GM23248 (cell line): ENCODE measurements at places on chromosomes 7 and 10. TPM values are rescaled to one million over a fixed set of nuclear protein-coding genes. Genes with fewer than 3 reads are reported as not detected.

Gene TACC2
- polyA plus RNA-seq: 14.9 and 16.7 TPM in 2 replicates

Gene SLC39A12
- not detected in 2 replicates for polyA plus RNA-seq

Gene MYOF
- polyA plus RNA-seq: 93.0 and 101 TPM in 2 replicates

Gene NPY4R
- 0.34 TPM in 1 of 2 replicates, not detected in the other for polyA plus RNA-seq

Gene KIF20B
- 17.1 and 17.8 TPM in 2 replicates for polyA plus RNA-seq

Gene CREB3L2
- polyA plus RNA-seq: 49.7 and 53.7 TPM in 2 replicates

Gene MKX
- 35.9 and 36.2 TPM in 2 replicates for polyA plus RNA-seq

Gene BTBD16
- not detected in 2 replicates for polyA plus RNA-seq

Gene ASIC3
- 0.26 TPM in 1 of 2 replicates, not detected in the other for polyA plus RNA-seq

DNA sequence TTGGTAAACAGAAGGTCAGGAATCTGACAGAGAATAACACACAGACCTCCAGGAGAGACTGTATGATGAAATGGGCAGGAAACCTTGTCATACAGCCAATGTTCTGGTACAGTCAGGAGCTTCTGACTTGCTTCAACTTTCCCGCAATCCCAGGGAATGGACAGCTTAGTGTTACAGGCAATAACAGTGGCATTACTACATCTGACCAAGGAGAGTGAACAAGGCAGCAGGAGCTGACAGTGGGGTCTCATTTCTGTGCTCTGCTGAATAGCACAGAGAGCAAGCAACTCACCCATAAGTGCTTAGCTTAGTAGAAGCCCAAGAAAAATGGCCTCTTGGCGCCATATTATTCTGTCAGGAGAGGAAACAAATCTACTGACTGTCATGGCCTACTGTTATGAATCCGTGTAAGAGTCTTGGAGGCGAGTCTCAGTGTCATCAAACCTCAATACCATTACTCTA lies 186.2 kb upstream of the MTPN start:
- DNase-seq: no peak

- DNase-seq: peak; percentile 41
Observed at GRCh38 chr10:78664929-78665553, 403.7 kb upstream of the ZMIZ1 start.

DNA sequence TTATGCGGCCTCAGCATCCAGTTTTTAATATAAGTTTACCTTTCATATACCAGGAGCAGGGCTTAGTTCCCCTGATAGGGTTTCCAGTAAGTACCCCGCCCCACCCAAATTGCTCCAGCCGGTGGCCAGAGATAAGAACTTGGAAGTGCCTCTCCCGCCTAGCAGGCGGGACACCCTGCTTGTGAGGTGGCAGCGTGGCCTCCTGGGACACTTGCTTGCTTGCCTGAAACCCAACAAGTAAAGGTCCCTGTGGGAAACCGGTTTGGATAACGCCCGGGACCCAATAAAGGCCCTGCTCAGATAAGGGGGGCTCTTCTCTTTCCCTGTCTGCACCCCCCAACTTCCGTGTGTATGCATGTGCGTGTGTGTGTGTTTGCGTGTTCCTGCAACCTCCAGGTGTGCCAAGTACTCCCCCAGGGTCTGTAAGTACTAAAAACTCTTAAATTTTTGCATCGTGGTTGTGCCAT lies 154.3 kb downstream of the ARHGAP21 start:
- no peak for DNase-seq

DNA sequence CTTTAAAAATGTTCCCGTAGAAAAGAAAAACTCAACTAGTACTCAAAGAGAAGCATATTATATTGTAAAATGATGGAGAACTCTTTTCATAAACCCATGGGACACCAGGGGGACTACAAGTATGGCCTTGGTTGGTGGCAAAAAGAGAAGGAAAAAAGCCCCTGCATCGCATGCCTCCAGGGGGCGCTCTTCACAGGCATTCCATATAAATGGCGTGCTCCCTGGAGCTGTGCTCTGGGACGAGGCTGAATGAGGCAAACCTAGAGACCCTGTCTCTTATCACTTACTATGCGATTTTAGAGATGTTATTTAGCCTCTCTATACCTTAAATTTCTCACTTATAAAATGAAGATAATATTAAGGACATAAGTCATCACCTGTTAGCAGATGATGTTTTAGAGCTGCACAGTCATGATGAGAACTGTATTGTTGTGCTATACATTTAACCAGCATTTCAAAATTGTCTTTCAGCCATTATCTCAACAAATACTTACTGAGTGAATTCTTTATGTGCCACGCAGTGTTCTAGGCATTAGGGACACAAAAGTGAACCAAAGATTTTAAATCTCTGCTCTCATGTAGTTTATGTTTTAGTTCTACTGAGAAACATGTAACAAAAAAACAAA lies 105.8 kb downstream of the ARHGAP21 start:
- DNase-seq: peak; percentile 69

DNA sequence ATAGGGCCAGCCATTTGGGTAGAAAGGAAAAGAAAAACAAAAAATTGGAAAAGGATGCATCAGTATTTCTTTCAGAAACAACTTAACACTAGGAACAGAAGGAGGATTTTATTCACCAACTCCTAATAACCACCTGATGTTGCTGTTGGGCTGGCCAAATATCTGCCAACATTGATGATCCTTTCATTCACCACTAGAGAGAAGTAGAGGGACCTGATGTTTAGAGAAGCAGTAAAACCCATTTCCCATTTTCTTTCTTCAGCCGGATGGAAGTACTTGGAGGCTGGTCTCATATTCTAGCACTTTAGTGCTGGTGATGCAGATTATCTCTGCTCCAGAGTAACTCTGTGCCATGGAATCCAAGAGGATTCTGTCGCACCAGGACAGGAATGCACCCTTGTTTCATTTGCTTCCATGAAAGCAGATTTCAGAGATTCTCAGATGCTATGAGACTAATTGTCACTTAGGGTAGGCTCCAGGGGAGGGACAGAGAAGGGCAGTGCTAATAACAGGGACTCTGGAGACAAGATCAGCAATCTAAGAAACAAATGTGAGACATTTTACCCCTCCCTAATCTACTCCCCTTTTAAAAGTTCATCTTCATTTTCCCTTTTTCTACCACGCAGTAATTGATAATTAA lies 3.1 kb downstream of the KLLN start:
- peak; percentile 66 for DNase-seq

DNA sequence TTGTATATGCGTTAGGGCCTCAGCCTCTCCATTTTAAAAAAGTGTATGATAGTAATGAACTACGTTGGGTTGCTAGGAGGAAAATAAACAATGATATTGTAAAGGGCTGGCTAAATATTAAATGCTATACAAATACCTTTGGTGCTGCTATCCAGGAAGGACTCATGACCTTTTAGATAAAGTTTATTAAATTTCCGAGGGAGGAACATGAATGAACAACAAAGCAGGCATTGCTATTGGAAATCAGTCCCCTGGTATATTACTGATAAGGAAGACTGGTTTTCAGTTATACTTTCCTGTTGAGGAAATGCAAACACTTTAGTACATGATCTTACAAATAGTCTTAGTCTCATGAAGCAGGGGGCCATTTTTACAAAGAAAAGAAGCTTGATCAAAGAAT lies 17.2 kb upstream of the AGR2 start:
- DNase-seq: no peak

DNA sequence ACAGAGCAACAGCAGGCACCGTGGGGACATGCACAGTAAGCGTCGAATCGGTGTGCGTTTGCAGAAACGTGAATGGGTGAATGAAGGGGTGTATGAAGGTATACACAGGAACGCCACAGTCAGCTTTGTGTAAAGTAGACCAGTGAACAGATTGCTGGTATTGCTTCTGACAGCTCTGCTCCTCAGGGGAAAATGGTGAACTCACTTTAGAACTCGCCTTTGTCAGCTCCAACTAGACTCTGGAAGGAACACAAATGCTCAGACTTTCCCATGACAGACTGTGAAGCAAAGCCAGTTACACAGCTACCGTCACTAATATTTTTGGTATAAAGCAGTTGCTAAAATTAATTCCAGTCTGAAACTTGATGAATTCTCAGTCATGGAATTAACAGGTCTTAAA lies 78.9 kb downstream of the CUX1 start:
- no peak for DNase-seq

DNA sequence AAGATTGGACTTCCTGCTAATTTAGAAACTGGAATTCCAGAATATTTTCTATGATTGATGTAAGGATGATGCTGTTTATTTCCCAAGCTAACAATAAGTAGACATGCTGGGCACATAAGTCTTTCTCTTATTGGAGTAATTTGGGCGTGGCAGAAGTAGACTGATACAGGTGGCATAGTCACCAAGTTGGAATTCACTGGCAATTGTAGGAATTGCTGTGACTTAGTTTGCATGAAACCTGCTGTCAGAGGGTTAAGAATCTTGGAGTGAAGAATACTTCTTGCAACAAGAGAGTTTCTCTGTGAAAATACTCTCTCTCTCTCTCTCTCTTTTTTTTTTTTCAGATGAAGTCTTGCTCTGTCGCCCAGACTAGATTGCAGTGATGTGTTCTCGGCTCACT lies 569.7 kb downstream of the REEP3 start:
- no peak for DNase-seq

- DNase-seq: peak; percentile 6
Observed at GRCh38 chr7:111238886-111239285, 148.0 kb downstream of the LRRN3 start.

GRCh38 chr10:7230036-7230435 lies 180.8 kb downstream of the SFMBT2 start:
- DNase-seq: no peak

GRCh38 chr10:35848412-35848811 lies 206.3 kb upstream of the FZD8 start:
- no peak for DNase-seq

DNA sequence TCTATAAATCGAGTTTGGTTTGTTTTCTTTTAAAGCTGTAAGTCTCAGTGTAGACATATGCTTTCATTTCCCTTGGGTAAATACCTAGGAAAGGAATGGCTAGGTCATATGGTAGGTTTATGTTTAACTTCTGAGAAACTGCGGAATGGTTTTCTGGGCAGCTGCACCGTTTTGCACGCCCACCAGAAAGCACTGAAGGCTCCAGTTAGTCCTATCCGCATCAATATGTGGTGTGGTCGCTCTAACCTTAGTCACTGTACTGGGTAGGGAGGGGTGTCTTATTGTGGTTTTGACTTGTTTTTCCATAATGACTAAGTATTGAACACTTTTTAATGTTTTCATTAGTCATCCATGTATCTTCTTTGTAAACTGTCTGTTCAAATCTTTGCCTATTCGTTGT lies 279.5 kb upstream of the AKR1E2 start:
- DNase-seq: peak; percentile 77

DNA sequence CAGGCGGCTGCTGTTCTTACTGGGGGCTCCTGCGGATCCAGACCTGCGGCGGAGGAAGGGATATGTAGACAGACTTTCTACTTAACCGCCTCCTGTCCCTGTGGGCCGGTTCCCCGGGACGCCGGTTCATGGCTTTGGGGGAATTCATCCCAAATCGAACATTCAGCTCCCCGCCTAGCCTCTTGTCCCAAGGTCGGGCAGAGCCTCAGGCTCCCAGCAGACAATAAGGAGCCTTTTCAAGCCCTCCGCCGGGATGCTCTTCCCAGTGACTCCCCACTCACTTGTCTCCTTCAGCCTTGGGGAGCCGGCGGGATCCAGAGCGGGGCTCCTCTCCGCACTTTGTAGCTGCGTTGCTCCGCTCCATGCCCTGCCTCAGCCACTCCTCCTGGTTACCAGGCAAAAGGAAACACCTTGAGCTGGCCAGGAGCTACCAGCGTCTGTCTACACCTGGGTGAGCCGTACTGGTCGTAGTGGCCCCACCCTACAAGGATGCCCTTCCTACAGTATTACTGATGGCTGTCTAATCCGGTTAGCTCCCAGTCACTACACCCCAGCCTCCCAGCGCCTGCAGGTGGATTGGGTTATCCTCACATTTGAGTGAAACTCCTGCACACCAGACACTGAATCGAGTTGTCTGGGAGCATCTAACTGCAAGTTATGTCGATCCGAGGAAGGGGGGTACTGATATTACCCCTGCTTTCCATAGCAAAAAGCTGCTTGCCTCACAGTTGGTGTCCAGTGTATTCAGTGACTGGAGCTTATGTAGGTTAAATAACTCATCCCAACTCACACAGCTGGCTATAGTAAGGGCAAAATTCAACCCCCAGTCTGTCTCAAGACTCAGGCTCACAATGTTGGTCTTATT lies at the start of gene C10orf95:
C10orf95 (minus strand) TSS at position 439 of the 865 bp plus-strand sequence. CDS start 450 bp downstream, outside the sequence.
- peak; percentile 42 for DNase-seq

DNA sequence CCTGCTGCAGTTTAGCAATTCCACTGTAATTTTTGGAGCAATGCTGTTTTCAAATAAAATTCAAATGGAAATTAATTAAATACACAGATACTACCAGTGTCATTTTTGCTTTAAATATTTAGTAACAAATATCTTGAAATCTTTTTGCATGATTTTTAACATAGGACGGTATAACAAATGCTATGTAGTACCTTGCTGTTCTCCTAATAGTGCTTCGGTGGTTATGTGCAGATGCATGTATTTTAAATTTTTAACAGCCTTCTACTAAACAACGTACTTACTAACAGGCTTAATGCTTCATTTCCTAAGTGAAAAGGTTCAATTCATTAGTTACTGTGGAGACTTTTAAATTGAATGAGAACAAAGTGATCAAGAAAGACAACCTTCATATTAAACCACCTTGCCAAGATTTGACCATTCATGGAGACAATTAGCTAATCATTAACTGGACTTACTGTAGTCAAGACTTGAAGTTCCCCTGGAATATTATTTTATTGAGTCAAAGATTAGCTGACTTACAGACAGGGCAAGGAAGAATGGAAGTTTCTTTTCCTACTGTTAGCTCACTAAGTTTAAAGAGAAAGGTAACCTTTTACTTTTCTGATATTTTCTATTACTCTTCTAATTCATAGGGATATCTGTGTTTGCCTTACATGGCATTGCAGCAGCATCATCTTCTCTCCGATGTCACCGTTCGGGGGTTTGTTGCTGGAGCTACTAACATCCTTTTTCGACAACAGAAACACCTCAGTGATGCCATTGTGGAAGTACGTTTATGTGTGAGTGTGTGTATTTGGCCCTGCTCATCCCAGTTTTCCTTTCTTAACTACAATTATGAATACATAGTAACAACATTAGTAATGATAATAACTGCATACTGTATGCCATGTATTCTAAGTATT lies 74.3 kb downstream of the AVL9 start:
- DNase-seq: no peak

GRCh38 chr7:6576024-6576866 lies 1.0 kb upstream of the ZDHHC4 start:
- no peak for DNase-seq

DNA sequence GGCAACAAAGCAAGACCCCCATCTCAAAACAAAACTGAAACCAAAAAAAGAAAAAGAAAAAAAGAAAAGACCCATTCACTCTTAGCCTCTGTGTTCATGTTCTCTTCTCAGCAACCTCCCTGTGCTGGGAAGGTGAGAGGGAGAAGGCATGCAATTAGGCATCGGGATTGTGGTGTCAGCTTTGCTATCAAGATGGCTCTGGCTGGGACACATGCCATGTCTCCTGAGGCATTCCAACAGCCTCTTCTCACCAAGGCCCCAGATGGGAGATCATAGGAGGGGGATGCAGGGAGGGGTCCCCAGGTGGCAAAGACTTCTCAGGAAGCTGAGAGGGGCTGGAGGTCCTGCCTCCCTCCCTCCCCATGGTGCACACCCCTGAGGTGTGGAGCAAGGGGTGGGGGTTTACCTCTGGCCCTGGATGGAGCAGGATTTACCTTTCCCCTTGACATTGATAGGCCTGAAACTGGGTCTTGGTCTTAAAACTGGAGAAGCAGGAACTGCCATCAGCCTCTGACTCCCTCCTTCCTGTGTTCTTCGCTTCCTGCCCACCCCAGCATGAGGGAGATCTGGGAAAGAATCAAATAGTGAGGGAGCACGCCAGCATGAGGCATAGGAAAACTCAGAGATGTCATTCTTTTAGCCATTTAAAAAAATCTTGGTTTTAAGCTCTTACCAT lies 96.2 kb upstream of the DUSP5 start:
- DNase-seq: no peak

GRCh38 chr7:79624336-79624735 lies 170.9 kb upstream of the MAGI2 start:
- no peak for DNase-seq
